ENCODE measurements at places on chromosomes 11 and 22. TPM values are rescaled to one million over a fixed set of nuclear protein-coding genes. Genes with fewer than 3 reads are reported as not detected.

GRCh38 chr11:132310390-132311375, 940.3 kb downstream of the NTM start:
- no peaks in the 10 kb centered on the region for H3K4me1 ChIP-seq
- no peak for DNase-seq
- H3K27ac ChIP-seq, result no peak overlapping the region
- H3K27me3 ChIP-seq, result no peaks in the 10 kb centered on the region
- no peak overlapping the region for H3K4me3 ChIP-seq

Gene GNAZ
- 0.05 TPM for polyA plus RNA-seq

DNA sequence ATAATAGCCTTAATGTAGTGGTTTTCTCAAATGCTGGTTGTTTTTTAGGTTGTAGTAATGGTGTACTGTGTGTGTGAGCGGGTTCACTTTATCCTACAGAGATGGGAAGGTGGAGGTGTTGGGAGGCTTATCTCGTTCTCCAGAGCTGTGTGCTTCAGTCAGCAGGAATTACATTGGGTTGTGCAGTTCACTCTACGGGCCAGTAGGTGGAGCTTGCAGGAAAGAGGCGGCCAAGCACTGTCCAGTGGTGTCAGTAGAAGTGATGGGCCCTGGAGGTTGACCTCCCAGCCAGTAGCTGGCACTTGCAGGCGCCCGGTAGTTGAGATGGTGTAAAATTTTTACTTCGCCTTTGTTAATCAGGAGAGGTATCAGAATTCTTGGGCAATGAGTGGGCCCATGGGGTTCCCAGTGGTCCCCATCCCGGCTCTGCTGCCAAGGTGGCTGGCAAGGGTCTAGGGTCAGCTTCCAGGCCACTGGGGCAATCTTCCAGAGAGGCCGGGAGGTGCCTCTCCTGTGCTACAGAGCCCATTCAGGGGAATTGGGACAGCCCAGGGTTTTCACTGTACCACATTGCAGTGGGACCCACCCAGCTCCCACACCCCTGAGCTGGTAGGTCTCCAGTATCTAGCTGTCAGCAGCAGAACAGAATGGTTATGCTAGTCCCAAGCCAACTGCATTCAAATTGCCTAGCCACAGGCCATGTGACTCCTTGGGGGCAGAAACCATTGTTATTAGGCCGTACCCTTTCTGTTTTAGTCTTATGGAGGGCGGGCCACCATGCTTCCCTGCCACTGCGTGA, 43.9 kb downstream of the BIRC2 start:
- H3K27ac ChIP-seq, result no peak overlapping the region
- no peaks in the 10 kb centered on the region for H3K27me3 ChIP-seq
- peak; percentile 61 for DNase-seq
- peaks cover 39% of the 10 kb centered on the region for H3K36me3 ChIP-seq
- no peaks in the 10 kb centered on the region for H3K4me1 ChIP-seq

DNA sequence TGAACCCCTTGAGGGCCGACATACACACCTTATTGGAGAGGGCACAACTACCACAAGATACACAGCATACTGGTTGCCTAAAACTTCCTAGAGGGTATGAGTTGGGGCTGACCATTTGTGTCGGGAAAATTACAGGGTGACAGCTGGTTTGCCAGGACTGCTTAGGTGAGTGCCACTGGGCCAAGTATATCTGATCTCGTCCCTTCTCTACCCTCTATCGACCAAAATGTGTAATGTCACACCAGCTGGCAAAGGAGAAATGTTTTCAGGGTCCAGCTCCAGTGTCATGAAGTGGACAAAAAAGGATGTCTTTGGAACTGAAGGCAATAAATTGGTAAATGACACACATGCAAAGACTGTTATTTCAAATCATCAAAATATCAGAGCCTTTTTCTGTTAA, 126.1 kb downstream of the PGR start:
- H3K27ac ChIP-seq, result no peak overlapping the region
- no peak for DNase-seq
- no peaks in the 10 kb centered on the region for H3K27me3 ChIP-seq

- H3K4me3 ChIP-seq, result no peak overlapping the region
- no peaks in the 10 kb centered on the region for H3K4me1 ChIP-seq
- H3K27me3 ChIP-seq, result no peaks in the 10 kb centered on the region
- H3K27ac ChIP-seq, result no peak overlapping the region
- no peaks in the 10 kb centered on the region for H3K36me3 ChIP-seq
Measured at GRCh38 chr11:85132851-85133585, 494.1 kb downstream of the DLG2 start.

GRCh38 chr22:30033901-30034300, 46.4 kb upstream of the HORMAD2 start:
- peaks cover 7% of the 10 kb centered on the region for H3K36me3 ChIP-seq
- H3K27ac ChIP-seq, result peak overlapping the region; percentile 21
- no peak for DNase-seq
- peaks cover 27% of the 10 kb centered on the region for H3K4me1 ChIP-seq

GRCh38 chr11:62176766-62177165, 13.2 kb upstream of the SCGB1D1 start:
- H3K4me3 ChIP-seq, result no peak overlapping the region
- H3K36me3 ChIP-seq, result no peaks in the 10 kb centered on the region
- no peak overlapping the region for H3K27ac ChIP-seq
- no peak for DNase-seq
- peaks cover 5% of the 10 kb centered on the region for H3K27me3 ChIP-seq
- H3K4me1 ChIP-seq, result no peaks in the 10 kb centered on the region

Gene ESAM
- polyA plus RNA-seq, result 0.49 TPM

Gene TMEM45B
- 1.7 TPM for polyA plus RNA-seq

Gene MRGPRX3
- polyA plus RNA-seq, result not detected

DNA sequence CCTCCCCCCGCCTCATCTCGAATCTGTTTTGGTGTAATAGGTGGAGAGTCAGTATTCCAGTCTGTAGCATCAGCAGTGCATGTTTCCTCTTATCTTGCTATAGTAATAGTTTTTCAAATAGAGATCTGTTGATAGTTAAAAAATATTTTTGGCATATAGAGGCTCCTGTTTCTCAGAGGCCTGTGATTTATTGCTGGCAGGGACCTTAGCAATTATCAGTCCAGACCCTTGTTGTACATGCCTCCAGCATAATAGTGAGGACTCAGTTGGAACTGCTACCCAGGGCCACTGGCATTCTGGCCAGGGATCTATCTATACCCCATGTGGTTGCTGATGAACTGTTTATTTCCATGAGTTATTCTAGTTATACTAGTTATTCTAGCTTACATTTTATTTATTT, 52.6 kb downstream of the SPECC1L start:
- H3K4me3 ChIP-seq, result no peak overlapping the region
- no peak for DNase-seq
- peaks cover 87% of the 10 kb centered on the region for H3K36me3 ChIP-seq
- H3K27ac ChIP-seq, result no peak overlapping the region
- H3K4me1 ChIP-seq, result peaks cover 4% of the 10 kb centered on the region

- no peaks in the 10 kb centered on the region for H3K36me3 ChIP-seq
- no peak within 1 kb of the TSS for H3K27ac ChIP-seq
- peaks cover 35% of the 10 kb centered on the region for H3K4me1 ChIP-seq
- H3K4me3 ChIP-seq, result peak within 1 kb of the TSS; percentile 65
- peaks cover 25% of the 10 kb centered on the region for H3K27me3 ChIP-seq
- DNase-seq, result peak; percentile 84
Measured at GRCh38 chr11:76670485-76671236, at the start of gene LRRC32. Gene LRRC32, minus strand, starts transcription at chr11:76670747. Its CDS starts 4,793 bp downstream, at chr11:76665954.

DNA sequence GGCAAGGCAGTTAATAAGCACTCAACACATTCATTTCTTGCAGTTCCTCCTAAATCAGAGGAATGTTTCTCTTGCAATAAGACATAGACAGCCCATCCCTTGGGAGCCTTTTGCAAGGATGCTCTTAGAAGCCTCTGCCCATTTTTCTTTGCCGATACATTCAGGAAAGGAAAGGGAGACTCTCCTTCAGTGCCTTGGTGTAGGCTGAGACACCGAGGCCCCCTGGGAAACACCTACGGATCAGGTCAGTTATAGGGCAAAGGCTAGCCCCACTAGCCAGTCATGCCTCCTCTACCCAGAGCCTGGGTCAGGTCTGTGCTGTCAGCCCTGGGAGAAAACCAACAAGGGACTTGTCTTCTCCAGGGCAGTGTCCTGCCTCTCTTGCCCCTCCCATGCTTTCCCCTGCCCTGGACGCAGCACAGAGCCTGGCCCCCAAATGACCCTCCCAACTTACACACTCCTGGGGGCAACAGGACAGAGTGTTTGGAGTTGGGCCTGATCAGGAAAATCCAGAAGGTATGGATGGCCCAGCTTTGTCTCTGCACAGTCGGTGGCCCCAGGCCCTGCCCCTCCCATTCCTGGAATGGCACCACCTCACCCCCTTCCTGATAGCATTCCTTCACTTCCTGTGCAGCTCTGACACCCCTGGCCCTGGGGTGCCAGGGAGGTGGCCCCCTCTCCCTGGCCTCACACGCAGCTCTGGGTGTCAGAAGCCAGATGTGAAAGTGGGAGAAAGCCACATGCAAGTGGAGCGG, 18.3 kb downstream of the ANKK1 start:
- no peaks in the 10 kb centered on the region for H3K36me3 ChIP-seq
- no peak for DNase-seq
- H3K27me3 ChIP-seq, result no peaks in the 10 kb centered on the region
- no peak overlapping the region for H3K4me3 ChIP-seq
- no peak overlapping the region for H3K27ac ChIP-seq
- H3K4me1 ChIP-seq, result no peaks in the 10 kb centered on the region

- no peak overlapping the region for H3K4me3 ChIP-seq
- peaks cover 4% of the 10 kb centered on the region for H3K27me3 ChIP-seq
- no peaks in the 10 kb centered on the region for H3K4me1 ChIP-seq
Measured at GRCh38 chr11:8070417-8071115, 10.4 kb upstream of the TUB start.

- no peak for DNase-seq
- no peaks in the 10 kb centered on the region for H3K4me1 ChIP-seq
- H3K36me3 ChIP-seq, result no peaks in the 10 kb centered on the region
- H3K4me3 ChIP-seq, result no peak overlapping the region
- no peaks in the 10 kb centered on the region for H3K27me3 ChIP-seq
Measured at GRCh38 chr11:116061322-116061721, 557.1 kb upstream of the CADM1 start.

Gene TTC38
- 14.7 TPM for polyA plus RNA-seq

Gene SLCO2B1
- polyA plus RNA-seq, result 0.13 TPM

- H3K27me3 ChIP-seq, result no peaks in the 10 kb centered on the region
- H3K4me3 ChIP-seq, result no peak overlapping the region
- DNase-seq, result no peak
- no peaks in the 10 kb centered on the region for H3K4me1 ChIP-seq
Measured at GRCh38 chr11:43278193-43278956, 33.4 kb upstream of the API5 start.

DNA sequence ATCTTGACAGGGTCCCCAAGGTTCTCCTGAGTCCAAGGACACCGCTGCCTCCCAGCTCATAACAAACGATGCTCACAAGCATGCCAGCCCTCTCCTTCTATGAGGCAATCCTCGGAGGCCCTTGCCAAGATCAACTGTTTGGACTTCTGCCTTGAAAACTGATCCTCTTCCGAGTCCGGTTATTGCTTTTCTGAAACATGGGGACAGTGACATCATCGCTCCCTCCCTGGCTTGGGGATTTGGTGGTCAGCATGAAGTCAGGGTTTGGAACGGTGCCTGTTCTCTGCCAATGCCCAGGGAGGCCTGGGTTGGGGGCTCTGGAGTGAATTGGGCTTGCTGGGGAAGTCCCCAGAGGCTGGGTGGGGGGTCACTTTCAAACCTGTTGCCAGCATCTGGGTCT, 149.3 kb downstream of the FBXO7 start:
- H3K4me1 ChIP-seq, result peaks cover 6% of the 10 kb centered on the region
- H3K27ac ChIP-seq, result no peak overlapping the region
- no peaks in the 10 kb centered on the region for H3K27me3 ChIP-seq
- H3K36me3 ChIP-seq, result no peaks in the 10 kb centered on the region

- no peaks in the 10 kb centered on the region for H3K27me3 ChIP-seq
- H3K36me3 ChIP-seq, result no peaks in the 10 kb centered on the region
- no peaks in the 10 kb centered on the region for H3K4me1 ChIP-seq
- DNase-seq, result no peak
Measured at GRCh38 chr11:26801601-26802000, 79.7 kb upstream of the SLC5A12 start.

Gene CALCA
- not detected for polyA plus RNA-seq

- peaks cover 19% of the 10 kb centered on the region for H3K27me3 ChIP-seq
- no peak for DNase-seq
- peaks cover 58% of the 10 kb centered on the region for H3K36me3 ChIP-seq
- H3K27ac ChIP-seq, result no peak overlapping the region
- H3K4me1 ChIP-seq, result peaks cover 22% of the 10 kb centered on the region
Measured at GRCh38 chr11:120229451-120230424, 10.2 kb upstream of the POU2F3 start.

DNA sequence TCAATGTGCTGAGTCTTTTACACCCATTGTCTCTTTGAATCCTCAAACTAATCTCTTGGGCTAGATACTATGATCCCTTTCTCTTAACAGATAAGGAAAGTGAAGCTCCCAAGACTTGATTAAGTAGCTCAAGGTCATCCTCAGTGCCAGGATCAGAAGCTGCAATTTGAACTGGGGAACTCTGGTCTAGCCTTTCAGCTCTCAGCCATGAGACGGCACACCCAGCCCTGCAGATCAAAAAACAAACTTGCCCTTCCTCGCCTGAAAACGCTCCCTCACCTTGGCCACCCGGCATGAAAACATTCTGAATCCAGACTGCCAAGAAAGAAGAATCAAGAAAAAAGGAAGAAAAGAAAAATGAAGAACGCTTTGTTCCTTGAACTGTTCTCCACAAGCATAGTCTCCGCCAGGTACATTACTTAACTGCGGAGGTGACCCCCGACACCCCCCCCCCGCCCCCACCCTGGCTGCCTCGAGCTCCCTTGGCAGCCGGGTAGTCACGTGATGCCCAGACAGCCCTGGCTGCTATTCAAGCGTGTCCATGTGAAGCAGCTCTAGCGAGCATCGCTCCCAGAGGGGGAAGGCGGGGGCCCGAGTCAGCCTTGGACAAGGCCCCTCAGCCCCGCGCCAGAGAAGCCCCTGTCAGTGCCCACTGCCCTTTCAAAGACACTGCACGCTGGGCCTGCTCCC, 451.2 kb downstream of the MIAT start:
- H3K4me1 ChIP-seq, result peaks cover 18% of the 10 kb centered on the region
- no peak overlapping the region for H3K4me3 ChIP-seq
- H3K27ac ChIP-seq, result peak overlapping the region; percentile 1
- no peaks in the 10 kb centered on the region for H3K36me3 ChIP-seq
- DNase-seq, result no peak

GRCh38 chr11:64715756-64716472, 7.1 kb downstream of the NRXN2 start:
- no peak for DNase-seq
- H3K36me3 ChIP-seq, result no peaks in the 10 kb centered on the region
- H3K4me3 ChIP-seq, result no peak overlapping the region
- no peak overlapping the region for H3K27ac ChIP-seq

GRCh38 chr22:26106412-26106811, 62.9 kb upstream of the SEZ6L start:
- H3K27ac ChIP-seq, result no peak overlapping the region
- no peaks in the 10 kb centered on the region for H3K36me3 ChIP-seq
- no peaks in the 10 kb centered on the region for H3K27me3 ChIP-seq
- DNase-seq, result no peak
- H3K4me3 ChIP-seq, result no peak overlapping the region

GRCh38 chr22:44604455-44604854, 97.5 kb upstream of the PRR5 start:
- no peaks in the 10 kb centered on the region for H3K27me3 ChIP-seq
- no peak for DNase-seq

- no peak overlapping the region for H3K27ac ChIP-seq
- no peak overlapping the region for H3K4me3 ChIP-seq
- H3K27me3 ChIP-seq, result no peaks in the 10 kb centered on the region
Measured at GRCh38 chr11:127023991-127024390, 23.4 kb upstream of the KIRREL3 start.

Gene H19
- not detected for polyA plus RNA-seq

Gene TSPAN4
- polyA plus RNA-seq, result 75.5 TPM
